ENCODE measurements at places on chromosomes 7 and 10. TPM values are rescaled to one million over a fixed set of nuclear protein-coding genes. Genes with fewer than 3 reads are reported as not detected.

- DNase-seq, result no peak
Observed at GRCh38 chr10:35762311-35763030, 120.4 kb upstream of the FZD8 start.

GRCh38 chr10:94279835-94280709, 82.7 kb downstream of the NOC3L start:
- peak; percentile 53 for DNase-seq

The ASCC1 gene
- total RNA-seq, result 38.6 TPM

- DNase-seq, result no peak
Observed at GRCh38 chr10:128384831-128385230, 258.6 kb upstream of the MKI67 start.

The SEC61G gene
- total RNA-seq, result 106 TPM

DNA sequence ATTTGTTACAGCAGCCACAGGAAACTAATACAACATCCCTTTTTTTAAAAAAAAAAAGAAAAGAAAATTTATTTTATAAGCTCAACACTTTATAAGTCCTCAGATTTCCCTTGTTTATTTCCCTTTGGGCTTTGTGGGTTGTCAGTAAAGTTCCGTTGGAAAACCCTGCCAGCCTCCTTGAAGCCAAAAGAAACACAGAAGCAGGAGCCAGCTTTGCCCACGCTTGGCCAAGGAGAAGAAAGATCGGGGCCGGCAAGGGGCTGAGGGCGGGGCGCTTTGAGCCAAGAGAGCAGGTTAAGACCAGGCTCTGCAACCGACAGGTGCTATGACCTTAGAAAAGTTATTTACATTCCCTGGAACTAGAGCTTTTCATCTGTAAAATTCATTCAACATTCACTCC, 72.7 kb downstream of the RGS10 start:
- DNase-seq, result no peak

- DNase-seq, result no peak
Observed at GRCh38 chr10:133179128-133179520, 19.1 kb downstream of the KNDC1 start.

The AOC1 gene
- not detected for total RNA-seq

GRCh38 chr7:20374399-20374798, 43.7 kb downstream of the ITGB8 start:
- DNase-seq, result no peak

GRCh38 chr10:50577681-50578350, 45.9 kb downstream of the SGMS1 start:
- peak; percentile 30 for DNase-seq

- no peak for DNase-seq
Observed at GRCh38 chr10:86064219-86064618, 302.4 kb downstream of the GRID1 start.

The GIMAP6 gene
- 24.4 TPM for total RNA-seq

The PON3 gene
- total RNA-seq, result 1.8 TPM

The CPA1 gene
- 3.4 TPM for total RNA-seq

- no peak for DNase-seq
Observed at GRCh38 chr7:44217223-44217714, 16.5 kb downstream of the YKT6 start.

GRCh38 chr7:20019757-20020432, 197.3 kb downstream of the MACC1 start:
- no peak for DNase-seq

The C10orf105 gene
- not detected for total RNA-seq

The MMRN2 gene
- total RNA-seq, result 39.1 TPM

- DNase-seq, result no peak
Observed at GRCh38 chr7:100346921-100347320, 11.0 kb upstream of the PILRB start.

The NKX2-3 gene
- total RNA-seq, result not detected

- no peak for DNase-seq
Observed at GRCh38 chr10:97117372-97117771, 68.4 kb downstream of the SLIT1 start.

GRCh38 chr7:3649250-3649649, 348.2 kb downstream of the SDK1 start:
- no peak for DNase-seq

GRCh38 chr10:75803816-75804552, 372.6 kb downstream of the LRMDA start:
- no peak for DNase-seq

- DNase-seq, result no peak
Observed at GRCh38 chr10:349081-349480, 213.8 kb downstream of the ZMYND11 start.

GRCh38 chr7:105068886-105069285, 54.9 kb downstream of the KMT2E start:
- DNase-seq, result no peak

The CYP26C1 gene
- total RNA-seq, result not detected

The MRLN gene
- not detected for total RNA-seq

GRCh38 chr10:31605426-31605825, 286.4 kb downstream of the ZEB1 start:
- no peak for DNase-seq

The UNCX gene
- not detected for total RNA-seq

DNA sequence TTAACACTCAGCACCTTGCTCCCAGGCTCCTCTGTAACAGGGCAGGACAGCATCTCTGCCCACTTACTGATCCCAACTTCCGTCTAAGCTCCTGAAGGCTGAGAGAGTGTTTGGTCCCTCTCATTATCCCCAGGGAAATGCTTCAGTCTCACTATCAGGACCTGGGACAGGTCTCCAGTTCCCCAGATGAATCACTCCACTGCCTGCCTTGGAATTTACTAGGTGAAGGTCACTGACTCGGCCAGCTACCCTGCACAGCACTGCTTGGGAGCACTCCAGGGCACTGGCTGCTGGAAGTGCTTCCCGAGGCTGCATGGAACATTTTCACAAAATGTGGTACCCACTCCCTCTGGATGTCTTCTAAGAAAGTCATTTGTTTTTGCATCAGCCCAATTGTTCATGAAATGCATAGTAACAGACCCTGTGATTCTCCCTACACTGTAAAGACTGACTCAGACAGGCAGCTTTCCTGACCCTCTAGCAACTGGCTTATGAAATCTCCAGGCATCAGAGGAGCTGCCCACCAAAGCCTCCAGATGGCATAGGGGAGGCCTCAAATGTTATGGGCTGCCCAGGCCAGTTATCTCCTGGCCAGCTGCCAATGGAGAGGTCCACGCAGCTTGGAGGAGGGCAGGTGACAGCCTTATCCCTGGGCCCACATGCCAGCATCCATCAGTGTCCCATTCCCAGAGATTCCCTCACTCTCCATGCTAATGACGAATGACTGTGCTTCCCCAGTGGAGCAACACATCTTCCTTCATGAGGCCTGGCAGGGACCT, 89.1 kb downstream of the GFRA1 start:
- DNase-seq, result no peak

The TUBAL3 gene
- 0.16 TPM for total RNA-seq

- DNase-seq, result no peak
Observed at GRCh38 chr7:128112781-128113221, 81.6 kb upstream of the LRRC4 start.

DNA sequence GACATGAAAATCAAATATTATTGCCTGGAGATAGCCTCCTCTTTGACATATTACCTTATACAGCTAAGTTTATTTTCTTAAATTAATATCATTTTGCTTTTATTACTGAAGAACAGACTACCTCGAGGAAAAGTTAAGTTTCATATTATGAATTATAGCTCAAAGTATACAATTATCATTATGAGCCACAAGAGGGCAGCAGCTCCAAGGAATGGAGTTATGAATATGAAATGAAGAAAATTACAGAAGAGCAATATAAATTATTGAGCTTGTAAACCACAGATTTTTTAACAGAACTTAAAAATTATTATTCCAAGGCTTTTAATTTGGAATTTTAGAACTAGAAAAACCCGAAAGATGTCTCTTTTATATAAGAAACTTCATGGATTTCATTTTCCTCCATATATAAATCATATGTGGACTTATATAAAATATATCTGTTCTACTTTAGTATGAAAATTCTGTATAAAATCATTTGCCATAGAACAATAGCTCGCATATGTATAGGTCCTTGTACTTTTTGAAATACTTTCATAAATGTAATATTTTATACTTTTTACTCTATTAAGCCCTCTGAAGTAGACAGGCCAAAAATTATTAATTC, 40.1 kb downstream of the IQUB start:
- no peak for DNase-seq

- no peak for DNase-seq
Observed at GRCh38 chr10:49083261-49083660, 32.1 kb downstream of the VSTM4 start.
